ENCODE measurements at places on chromosomes 7 and 10.

- DNase-seq: no peak
These were observed at the start of gene ENTPD1 for GRCh38 chr10:95756041-95756761. ENTPD1 (plus strand) TSS chr10:95756163; CDS start chr10:95756240, 77 bp downstream.

DNA sequence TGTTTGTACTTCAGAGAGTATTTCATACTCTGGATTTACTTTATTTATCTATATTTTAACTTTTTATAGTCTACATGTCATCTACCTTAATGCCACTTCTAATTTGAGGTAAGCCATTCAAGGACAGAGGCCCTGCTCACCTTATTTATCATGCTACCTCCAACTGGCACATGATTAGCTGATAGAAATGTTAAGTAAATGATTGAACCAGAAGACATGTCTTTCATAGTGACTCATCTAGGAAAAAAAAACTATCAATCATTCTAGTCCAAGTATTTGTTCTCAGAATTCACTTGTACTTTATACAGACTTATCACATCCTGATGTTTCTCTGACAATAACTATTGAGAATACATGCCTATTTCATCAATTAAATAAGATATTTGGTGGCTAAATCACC lies 856.3 kb downstream of the XPNPEP1 start:
- no peak for DNase-seq

DNA sequence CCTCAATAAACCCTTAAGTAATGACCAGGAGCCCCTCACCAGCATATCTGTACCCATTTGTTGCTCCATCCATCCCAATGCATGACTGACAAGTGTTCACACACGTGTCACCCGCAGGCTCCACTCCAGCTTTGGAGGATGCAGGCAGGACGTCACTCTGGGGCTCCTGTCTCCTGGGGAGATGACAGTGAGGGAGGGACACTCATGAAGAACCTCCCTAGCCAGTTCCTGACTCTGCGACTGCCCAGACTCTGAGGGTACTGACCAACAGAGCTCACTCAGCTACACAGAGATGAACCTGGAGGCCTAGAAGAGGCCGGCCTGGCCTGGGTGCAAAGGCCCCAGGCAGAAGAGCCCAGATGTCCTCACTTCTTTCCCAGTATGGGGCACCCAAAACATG lies 135.1 kb upstream of the RET start:
- no peak for DNase-seq

DNA sequence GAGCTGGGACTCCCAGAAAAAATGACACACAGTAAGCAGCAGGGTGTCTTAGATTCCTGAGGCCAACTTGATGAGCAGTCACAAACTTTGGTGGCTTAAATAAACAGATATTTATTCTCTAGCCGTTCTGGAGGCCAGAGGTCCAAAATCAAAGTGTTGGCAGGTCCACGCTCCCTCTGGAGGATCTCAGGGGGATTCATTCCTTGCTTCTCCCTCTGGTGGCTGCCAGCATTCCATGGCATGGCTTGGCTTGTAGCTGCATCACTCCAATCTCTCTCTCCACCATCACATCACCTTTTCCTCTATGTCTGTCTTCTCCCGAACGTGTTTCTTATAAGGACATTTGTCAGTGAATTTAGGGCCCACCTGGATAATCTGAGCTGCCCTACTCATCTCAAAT lies 98.4 kb downstream of the OSBPL3 start:
- DNase-seq: no peak

GRCh38 chr7:149161241-149161848 lies 14.1 kb downstream of the ZNF398 start:
- DNase-seq: no peak
